Liver (tissue), 10 donors: ENCODE measurements at places on chromosomes 2 and 18. TPM values are rescaled to one million over a fixed set of nuclear protein-coding genes. Genes with fewer than 3 reads are reported as not detected.

The SERPINB10 gene
- polyA plus RNA-seq, result not detected

The NAT8 gene
- polyA plus RNA-seq, result 8.3 TPM

The GPR35 gene
- polyA plus RNA-seq, result 0.30 TPM

The ELP2 gene
- 50.0 TPM for polyA plus RNA-seq

The FER1L5 gene
- not detected for polyA plus RNA-seq

The DSG1 gene
- polyA plus RNA-seq, result 0.69 TPM

The ALK gene
- polyA plus RNA-seq, result not detected

The ANKRD12 gene
- 59.7 TPM for polyA plus RNA-seq

The STEAP3 gene
- 73.5 TPM for polyA plus RNA-seq

The KCNG2 gene
- polyA plus RNA-seq, result not detected

The C2orf72 gene
- 33.2 TPM for polyA plus RNA-seq

The LCT gene
- polyA plus RNA-seq, result not detected

The FZD7 gene
- 0.53 TPM for polyA plus RNA-seq

The FOXD4L1 gene
- polyA plus RNA-seq, result not detected

The ATOH8 gene
- polyA plus RNA-seq, result 33.2 TPM

The CYP27C1 gene
- 0.02 TPM for polyA plus RNA-seq

The LIMS3 gene
- 0.03 TPM for polyA plus RNA-seq

The RAB6D gene
- 0.02 TPM for polyA plus RNA-seq

The MC2R gene
- not detected for polyA plus RNA-seq

The HNMT gene
- polyA plus RNA-seq, result 63.4 TPM

- no peak for DNase-seq
Observed at GRCh38 chr18:51290860-51291259, 93.4 kb upstream of the MEX3C start.

- no peak for DNase-seq
Observed at GRCh38 chr2:64937687-64938491, 51.3 kb upstream of the SLC1A4 start.

- DNase-seq, result peak; percentile 63
Observed at GRCh38 chr2:44016282-44016681, 20.5 kb upstream of the LRPPRC start.

DNA sequence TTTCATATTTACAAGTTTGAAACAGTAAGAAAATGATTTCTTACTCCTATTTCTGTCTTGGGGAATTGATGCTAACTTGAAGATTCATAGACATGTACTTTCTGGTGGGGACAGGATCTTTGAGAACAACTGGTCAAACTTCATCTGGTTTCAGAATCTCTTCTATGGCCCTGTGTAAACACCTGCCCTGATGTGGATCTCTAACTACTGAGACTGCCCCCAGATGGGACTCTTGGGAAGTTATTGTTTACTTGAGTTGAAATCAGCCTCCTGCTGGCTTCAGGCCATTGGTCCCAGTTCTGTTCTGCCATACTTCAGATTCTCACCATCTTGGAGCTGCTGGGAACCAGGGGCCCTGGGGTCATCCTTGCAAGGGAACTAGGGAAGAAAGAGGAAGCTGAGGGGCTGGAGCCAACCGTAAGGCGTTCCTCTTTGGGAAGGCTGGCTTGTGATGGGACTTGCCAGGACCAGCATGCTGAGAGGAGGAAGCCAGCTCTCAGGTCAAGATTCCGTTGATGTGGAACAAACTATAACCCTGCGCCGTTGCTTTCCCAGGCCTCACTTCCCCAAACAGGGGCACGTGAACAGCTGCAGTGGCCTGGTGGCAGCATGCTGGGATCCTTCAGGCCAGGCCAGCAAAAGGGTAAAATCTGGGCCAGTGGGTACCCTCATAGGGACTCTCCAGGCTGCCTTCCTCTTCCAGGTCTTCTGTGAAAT lies 135.5 kb upstream of the CXCR4 start:
- no peak for DNase-seq

- no peak for DNase-seq
Observed at GRCh38 chr2:168245074-168245825, 2.1 kb downstream of the STK39 start.

DNA sequence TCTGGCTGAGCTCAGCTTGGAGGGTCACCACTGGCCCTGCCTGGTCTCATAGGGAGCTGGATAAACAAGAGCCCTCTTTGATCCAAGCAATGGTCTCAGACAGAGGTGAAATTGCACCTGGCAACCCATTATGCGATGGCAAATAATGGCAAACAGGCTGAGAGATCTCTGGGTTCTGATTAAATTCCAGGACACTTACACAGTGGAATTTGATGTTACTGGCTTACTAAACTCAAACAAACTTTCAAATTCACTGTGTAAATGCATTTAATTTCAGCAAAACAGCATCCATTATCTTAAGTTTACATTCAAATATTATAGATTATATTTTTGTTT lies 19.5 kb upstream of the STAT4 start:
- DNase-seq, result no peak

DNA sequence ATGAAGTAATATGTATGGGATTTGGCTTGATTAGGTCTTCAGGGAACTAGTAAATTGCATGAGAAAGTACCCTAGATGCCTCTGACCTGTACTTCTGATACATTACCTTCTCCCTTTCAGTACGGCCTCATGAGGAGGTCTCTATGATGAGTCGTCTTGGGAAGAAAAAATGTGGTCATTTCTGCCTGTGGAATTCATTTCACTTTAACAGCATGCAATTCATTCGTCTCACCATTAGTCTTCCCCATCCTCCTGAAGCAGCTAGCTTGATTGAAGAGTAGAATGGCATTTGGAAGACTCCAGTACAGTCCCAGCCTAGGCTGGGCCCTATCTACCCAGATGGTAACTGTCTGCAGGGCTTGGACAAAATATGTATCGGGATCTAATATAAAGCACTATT lies 52.2 kb downstream of the TMX3 start:
- DNase-seq, result no peak

DNA sequence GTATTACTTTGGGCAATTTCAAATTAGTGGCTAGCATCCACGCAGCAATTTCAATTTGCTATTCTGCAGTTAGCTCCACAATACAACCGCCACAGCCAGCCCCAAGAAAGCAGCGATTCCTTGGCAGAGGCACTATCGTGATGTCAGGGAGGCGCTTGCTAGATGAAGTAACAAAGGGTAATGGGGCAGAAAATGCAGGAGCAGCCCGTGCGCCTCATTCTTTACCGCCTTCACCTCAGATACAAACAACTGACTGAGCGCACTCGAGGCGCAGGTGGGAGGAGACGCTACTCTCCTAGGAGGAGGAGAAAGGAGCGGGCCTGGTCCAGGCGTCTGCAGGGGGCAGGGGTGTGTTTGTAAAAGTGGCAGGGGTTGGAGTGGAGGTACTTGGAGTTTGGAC lies 76.9 kb upstream of the ASB18 start:
- no peak for DNase-seq

GRCh38 chr2:231429152-231429551 lies 33.6 kb downstream of the B3GNT7 start:
- DNase-seq, result no peak

DNA sequence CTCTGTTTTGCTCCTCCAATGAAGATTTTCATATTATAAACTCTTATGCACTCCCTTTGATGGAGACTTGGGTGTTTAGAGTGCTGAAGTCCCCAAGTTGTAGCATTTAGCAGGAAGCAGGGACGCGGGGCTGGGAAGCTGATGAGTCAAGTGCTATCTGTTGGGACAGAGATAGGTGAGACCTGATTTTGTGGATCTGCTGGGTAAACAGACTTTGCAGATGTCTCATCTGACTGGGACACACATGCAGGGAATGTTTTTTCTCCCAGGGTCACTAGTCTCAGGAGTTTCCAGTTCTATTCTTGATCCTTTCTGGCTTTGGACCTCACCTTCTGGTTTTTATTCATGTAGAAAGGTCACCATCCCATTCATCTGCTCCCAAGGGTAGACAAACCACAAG lies 79.7 kb upstream of the ACAA2 start:
- DNase-seq, result no peak

DNA sequence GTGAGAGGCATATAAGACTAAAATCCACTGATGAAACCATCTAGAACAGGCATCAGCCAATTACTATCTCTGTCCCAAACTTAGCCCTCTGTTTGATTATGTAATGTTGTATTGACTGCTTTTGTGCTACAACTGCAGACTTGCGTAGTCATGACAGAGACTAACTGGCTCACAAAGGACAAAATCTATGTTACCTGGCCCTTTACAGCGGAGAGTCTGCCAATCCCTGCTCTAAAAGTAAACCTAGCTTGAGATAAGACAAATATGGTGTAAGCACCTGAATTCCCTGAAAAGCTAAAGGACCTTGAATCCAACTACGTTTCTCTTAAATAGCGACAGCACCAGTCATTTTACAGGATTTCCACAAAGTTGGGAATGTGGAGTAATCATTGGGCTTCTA lies 102.8 kb upstream of the LRRTM1 start:
- DNase-seq, result no peak

GRCh38 chr2:234051374-234052070 lies 1.0 kb downstream of the SPP2 start:
- no peak for DNase-seq

GRCh38 chr2:217681791-217682190 lies 321.0 kb downstream of the TNS1 start:
- DNase-seq, result no peak

DNA sequence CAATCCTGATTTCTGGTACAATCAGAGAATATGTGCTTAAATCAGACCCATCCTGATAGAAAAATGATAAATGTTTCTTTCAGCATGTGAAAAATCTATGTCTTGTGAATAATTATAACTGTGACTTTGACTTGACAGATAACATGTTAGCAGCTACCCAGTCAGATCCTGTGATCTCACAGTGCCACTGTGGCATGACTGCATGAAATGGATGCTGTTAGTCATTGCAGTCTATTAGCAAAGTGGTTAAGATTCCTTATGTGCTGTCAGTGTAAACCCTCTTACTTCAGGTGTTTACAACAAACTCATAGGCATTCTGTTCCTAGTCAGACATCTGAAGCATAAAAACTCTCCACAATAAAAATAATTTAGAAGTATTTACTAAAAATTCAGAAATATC lies 244.6 kb upstream of the RND3 start:
- no peak for DNase-seq

DNA sequence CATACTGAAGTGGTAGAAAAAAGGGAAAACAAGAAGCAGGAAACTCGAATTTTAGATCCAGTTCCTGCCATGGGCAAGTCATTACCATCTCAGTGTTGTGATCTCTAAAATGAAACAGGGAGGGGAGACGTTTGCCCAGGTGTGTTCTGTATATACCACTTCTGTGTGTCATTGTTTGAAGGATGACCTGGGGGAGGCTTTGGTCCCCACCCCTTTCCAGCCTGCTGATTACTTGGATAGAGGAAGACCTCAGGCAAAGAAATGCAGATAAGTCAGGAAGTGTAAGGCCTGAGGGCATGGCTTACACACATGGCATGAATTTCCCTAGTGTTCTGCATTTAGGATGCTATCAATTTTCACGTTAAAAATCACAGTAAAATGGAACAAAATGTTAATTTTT lies 205.2 kb upstream of the CXCR4 start:
- DNase-seq, result no peak

- DNase-seq, result no peak
Observed at GRCh38 chr2:200617156-200618053, 31.6 kb downstream of the AOX1 start.

- DNase-seq, result no peak
Observed at GRCh38 chr2:131646669-131647297, 119.1 kb downstream of the CCDC74A start.

DNA sequence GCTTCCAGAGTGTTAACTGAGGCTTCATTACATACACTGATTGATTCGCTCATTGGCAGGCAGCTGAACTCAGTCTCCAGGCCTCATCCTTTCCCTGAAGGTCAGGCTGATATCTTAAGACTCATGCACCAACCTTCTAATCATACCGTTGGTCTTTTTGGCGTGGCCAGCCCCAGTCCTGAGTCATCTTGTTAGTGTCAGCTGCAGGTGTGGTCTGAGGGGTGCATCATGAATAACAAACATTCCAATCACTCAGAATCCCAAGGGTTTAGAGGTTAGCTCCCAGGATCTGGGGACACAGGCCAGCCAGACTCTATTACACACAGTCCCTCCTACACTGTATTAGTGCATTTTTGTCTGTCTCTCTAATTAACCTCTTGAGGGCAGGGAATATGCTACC lies 271.5 kb downstream of the HRH4 start:
- DNase-seq, result no peak

GRCh38 chr2:42385225-42385624 lies 24.2 kb upstream of the COX7A2L start:
- DNase-seq, result no peak

DNA sequence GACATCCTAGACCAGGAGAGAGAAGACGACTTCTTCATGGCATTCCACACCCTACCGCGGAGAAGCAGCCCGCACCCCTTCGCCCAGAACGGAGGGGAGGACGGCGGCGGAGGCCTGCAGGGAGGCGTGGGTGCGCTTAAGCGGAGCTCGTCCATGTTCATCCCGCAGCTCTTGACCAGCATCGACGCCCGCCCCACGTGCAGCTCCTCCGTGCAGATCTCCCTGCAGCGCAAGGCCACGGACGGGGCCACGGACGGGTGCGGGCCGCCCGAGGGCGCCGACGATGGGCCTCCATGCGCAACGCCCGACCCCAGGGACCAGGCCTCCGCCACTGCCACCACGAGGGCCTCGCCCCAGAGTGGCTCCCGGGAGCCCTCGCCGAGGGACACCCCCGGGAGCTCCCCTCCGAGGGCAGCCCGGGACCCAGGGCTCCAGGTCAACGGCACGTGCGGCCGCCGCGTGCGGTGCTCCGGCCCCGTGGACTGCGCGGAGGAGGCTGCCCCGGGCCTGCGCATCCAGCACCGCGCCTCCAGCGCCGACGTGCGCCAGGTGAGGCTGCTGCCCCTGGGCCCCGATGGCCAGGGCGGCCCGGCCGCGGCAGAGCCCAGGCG lies 211.8 kb downstream of the NEDD4L start:
- DNase-seq, result no peak

DNA sequence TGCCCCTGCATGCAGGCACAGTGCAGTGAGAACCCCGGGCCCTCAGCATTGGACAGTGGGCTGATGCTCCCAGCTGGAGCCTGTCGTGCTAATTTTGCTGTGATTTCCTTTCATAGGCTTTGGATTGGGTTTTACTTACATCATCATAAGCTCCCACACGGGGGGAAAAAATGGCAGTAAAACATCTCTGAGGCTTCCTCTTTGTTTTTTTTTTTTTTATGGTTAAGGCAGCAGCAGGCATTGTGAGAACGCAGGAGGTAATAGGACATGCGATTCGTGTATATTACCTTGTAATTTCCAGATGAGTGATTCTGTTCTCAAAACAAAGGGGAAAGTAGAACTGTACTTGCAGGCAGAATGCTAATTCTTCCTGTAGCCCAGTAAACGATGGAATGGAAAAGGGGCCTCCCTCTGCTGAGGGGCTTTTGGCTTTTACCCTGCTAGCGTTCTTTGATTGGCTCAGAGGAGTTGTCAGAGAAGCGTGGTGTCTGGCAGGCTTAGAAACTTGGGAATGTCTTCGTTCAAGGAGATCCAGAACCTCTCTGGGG lies 89.7 kb downstream of the NPAS2 start:
- DNase-seq, result no peak

GRCh38 chr18:69209761-69210160 lies 190.9 kb upstream of the DOK6 start:
- DNase-seq, result no peak

GRCh38 chr2:176137906-176138305 lies 8.4 kb downstream of the HOXD8 start:
- DNase-seq, result no peak

- DNase-seq, result no peak
Observed at GRCh38 chr2:69926849-69927515, 12.1 kb downstream of the MXD1 start.

- DNase-seq, result no peak
Observed at GRCh38 chr2:112709703-112710102, 11.1 kb upstream of the NT5DC4 start.

- no peak for DNase-seq
Observed at GRCh38 chr2:217638533-217638932, 364.3 kb downstream of the TNS1 start.
